ENCODE measurements at places on chromosomes 13 and 19.

GRCh38 chr19:13094106-13094504 is 8.6 kb downstream of the LYL1 start:
- H3K4me1 ChIP-seq = peaks cover 86% of the 10 kb centered on the region
- peak overlapping the region; percentile 95 for H3K27ac ChIP-seq
- no peak overlapping the region for H3K4me3 ChIP-seq
- no peaks in the 10 kb centered on the region for H3K36me3 ChIP-seq
- no peaks in the 10 kb centered on the region for H3K27me3 ChIP-seq
- peak; percentile 75 for DNase-seq

GRCh38 chr13:75635828-75636435 is at the start of gene LMO7:
Gene LMO7, plus strand, starts transcription at chr13:75636330. Its CDS starts 328 bp downstream, at chr13:75636658.
- peak within 1 kb of the TSS; percentile 57 for H3K27ac ChIP-seq
- no peaks in the 10 kb centered on the region for H3K36me3 ChIP-seq
- H3K4me3 ChIP-seq = peak within 1 kb of the TSS; percentile 42
- H3K4me1 ChIP-seq = peaks cover 22% of the 10 kb centered on the region
- DNase-seq = peak; percentile 70

GRCh38 chr13:35349673-35350278 is 126.7 kb downstream of the MAB21L1 start:
- no peaks in the 10 kb centered on the region for H3K36me3 ChIP-seq
- no peak overlapping the region for H3K27ac ChIP-seq
- H3K4me1 ChIP-seq = no peaks in the 10 kb centered on the region
- H3K4me3 ChIP-seq = no peak overlapping the region
- no peak for DNase-seq

- H3K27ac ChIP-seq = peak within 1 kb of the TSS; percentile 98
- no peaks in the 10 kb centered on the region for H3K36me3 ChIP-seq
- H3K4me1 ChIP-seq = peaks cover 74% of the 10 kb centered on the region
- peak; percentile 95 for DNase-seq
- no peaks in the 10 kb centered on the region for H3K27me3 ChIP-seq
Measured at GRCh38 chr19:48325265-48325910, at the start of gene EMP3. Gene EMP3, plus strand, starts transcription at chr19:48325552. Its CDS starts 1,293 bp downstream, at chr19:48326845.

DNA sequence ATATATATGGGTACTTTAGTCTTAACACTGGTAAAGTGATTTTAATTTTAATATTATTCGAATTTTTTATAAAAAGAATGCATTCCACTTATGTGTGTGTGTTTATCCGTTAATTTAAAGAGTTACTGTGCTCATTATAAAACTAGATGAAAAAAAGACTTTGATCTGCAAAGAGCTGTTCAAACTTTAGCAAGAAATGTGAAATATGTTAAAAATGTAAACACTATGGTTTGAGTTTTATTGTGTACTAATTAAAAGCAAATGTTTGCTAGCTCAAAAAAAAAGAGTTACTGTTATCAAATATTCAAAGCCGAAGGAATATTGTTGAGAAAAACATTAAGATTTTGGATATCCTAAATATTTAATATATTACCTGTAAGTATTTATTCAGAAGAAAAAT is 34.5 kb downstream of the UFM1 start:
- no peaks in the 10 kb centered on the region for H3K27me3 ChIP-seq
- H3K27ac ChIP-seq = no peak overlapping the region
- H3K4me3 ChIP-seq = no peak overlapping the region

DNA sequence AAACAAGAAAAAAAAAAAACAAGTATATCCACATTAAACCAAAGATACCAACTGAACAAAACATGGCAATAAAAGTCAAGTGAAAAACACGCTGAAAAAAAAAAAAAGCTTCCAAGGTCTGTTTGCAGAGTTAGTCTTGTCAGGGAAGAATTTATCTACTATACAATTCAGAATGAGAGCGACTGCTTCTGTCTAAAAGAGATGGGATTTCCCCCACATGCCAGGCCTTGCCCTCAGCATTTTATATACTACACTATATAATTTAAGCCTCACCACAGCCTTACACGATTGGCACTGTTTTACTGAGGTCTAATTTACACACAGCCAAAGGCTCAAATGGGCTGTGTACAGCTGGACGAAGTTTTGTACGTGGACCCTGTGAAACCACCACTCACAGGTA is 67.3 kb downstream of the FOXO1 start:
- H3K27ac ChIP-seq = peak overlapping the region; percentile 58
- H3K4me3 ChIP-seq = no peak overlapping the region
- DNase-seq = no peak
- peaks cover 54% of the 10 kb centered on the region for H3K4me1 ChIP-seq
- H3K27me3 ChIP-seq = no peaks in the 10 kb centered on the region

GRCh38 chr13:66509175-66509574 is 721.0 kb downstream of the PCDH9 start:
- H3K27ac ChIP-seq = no peak overlapping the region
- H3K27me3 ChIP-seq = no peaks in the 10 kb centered on the region
- no peak overlapping the region for H3K4me3 ChIP-seq
- H3K4me1 ChIP-seq = no peaks in the 10 kb centered on the region

Data from sigmoid colon (tissue), 7 donors.